ENCODE measurements at places on chromosomes 7 and 10.
A peak's percentile ranks its signal among the peaks of the same experiment; 100 is the strongest.

DNA sequence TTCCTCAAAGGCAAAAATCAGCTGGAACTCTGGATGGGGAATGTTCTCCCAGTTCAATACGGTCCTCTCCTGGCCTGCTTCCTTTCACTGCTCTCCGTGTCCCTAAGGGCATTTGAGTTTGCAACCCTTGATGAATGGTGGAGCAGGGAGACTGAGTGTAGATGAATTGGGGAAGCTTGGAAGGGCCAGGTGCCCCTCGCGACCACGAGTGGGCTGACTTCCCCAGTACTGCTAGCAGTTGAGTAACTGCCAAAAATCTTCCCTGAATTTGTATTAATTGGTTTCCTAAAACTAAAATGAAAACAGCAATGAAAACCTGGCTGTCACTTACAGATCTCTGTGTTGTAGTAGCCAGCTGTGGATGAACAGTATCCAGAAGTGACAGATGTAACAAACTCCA lies 13.6 kb downstream of the IRF5 start:
- no peak for DNase-seq

DNA sequence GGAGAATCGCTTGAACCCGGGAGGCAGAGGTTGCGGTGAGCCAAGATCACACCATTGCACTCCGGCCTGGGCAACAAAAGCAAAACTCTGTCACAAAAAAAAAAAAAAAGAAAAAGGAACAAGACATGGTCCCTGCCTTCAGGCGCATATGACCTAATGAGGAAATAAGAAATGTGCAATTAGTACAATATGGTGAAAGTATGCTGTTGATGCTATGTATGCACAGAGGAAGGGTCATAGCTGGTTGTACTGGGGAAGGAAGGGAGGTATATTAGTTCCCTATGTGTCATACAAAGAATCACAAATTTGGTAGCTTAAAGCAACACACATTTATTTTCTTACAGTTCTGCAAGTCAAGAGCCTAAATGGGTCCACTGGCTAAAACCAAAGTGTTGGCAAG lies 97.8 kb upstream of the MPP7 start:
- no peak for DNase-seq

GRCh38 chr7:197413-198335 lies 5.3 kb downstream of the FAM20C start:
- DNase-seq = no peak

- DNase-seq = no peak
These were observed 665 bp downstream of the INSYN2A start for GRCh38 chr10:127195571-127196281.

GRCh38 chr7:155696747-155697146 lies 52.3 kb downstream of the RBM33 start:
- no peak for DNase-seq

GRCh38 chr10:50561816-50562215 lies 61.9 kb downstream of the SGMS1 start:
- peak; percentile 54 for DNase-seq

DNA sequence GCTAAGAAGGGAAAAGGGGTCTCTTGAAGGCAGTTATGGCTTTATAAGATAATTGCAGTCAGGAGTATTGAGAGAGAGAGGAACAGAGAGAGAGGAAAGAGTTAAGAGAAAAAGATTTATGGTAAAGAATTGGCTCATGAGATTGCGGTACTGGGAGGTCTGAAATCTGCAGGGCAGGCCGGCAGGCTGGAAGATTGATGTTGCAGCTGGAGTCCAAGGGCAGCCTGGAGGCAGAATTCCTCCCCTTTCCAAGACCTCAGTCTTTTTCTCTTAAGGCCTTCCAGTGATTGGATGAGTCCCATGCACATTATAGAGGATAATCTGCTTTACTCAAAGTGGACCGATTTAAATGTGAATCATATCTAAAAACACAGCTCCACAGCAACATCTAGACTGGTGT lies 68.4 kb downstream of the HACD1 start:
- no peak for DNase-seq

GRCh38 chr7:102063690-102064180 lies 222.9 kb upstream of the SH2B2 start:
- no peak for DNase-seq

DNA sequence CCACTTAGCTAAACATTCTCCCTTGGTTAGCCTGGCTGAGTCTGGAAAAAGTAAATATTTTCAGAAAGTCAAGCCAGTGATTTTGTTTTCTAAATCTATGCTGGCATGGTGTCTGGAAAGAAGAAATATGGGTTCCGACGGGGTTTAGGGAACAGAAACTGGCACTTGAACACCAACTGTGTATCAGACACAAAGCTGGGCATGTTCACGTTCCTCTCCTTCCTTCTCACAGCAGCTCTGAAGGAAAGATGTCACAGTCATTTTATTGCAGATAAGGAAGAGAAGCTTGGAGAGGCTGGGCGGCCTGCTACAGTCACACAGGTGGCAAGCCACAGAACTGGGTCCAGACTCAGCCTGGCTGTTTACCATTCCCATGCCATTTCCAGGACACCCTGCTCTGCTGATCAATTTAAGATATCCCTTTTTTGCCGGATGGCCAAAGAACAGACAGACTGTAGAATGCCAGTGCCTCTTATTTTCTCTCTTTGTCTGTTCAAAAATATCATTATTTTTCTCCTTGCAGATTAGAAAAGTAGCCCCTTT lies 118.8 kb downstream of the HERPUD2 start:
- peak; percentile 5 for DNase-seq

DNA sequence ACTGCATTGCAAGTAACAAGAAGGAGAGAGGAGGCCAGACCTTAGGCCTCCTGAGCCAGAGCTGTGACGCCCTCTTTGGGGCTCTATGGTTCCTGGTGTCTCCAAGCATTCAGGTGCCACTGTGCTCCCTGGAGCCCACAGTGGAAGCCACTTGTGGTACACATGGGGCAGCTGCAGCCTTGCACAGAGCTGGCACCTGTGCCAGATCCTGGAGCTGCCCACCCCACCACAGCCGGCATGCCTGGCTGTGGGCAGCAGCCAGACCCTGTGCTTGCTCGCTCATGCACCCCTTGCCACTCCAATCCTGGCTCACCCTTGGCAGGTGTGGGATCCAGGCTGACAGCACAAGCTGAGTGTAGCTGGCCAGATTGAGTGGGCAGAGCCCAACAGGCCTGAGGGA lies 173.8 kb upstream of the SMIM30 start:
- DNase-seq = no peak

DNA sequence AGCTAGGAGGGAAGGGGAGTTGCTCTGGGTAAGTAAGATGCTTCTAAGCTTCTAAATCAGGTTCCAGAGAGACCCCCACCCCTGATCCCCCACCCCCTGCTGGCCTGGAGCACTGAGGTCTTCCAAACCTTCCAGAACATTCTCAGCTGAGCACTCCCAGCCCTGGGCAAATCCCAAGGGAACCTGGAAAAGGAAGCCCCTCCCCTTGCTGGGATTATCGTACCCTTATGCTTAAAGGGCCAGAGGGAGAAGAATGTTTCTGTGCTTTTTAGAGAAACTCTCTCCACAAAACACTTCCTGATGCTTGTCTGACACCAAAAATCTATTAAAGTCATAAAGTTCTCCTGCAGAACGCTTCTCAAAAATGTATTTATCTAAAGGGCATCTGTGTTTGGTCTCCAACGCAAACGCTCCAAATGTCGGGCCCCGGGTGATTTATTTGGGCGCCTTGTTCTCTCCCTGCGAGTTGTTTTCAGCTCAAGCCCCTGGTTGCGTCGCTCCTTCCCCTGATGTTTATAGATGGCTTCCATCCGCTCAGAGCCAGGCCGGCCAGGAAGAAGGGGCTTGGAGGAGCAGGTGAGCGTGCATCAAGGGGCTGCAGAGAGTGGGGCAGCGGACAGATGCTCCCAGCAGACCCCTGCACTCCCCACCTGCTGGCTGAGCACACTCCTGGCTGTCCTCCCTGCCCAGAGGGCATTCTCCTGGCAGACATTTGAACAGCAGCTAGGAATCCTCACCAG lies 8.2 kb upstream of the RET start:
- no peak for DNase-seq

DNA sequence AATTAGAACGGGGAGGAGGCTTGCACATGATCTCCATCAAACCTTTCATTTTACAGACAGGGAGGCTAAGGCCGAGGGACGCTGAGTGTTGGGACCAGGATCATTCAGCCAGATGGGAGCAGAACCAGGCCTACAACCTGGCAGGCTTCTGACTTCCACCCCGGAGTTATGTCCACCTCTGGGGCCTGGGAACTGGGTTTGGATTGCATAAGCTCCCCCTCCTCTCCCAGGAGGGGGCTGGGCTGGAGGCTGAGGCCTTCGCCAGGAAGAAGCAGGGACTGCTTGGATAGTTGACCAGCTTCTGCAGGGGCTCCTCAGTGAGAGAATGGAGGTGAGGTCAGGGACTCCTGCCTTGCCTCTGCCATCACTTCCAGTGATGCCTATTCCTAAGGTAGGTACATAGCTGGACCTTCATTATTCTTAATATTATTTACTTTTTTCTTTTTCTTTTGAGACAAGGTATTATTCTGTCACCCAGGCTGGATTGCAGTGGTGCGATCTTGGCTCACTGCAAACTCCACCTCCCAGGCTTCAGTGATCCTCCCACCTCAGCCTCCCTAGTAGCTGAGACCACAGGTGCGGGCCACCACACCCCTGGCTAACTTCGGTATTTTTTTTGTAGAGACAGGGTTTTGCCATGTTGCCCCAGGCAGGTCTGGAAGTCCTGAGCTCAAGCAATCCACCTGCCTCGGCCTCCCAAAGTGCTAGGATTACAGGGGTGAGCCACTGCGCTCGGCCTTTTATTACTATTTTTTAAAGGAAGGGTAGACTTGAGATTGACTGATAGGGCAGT lies 1.3 kb downstream of the SNX10 start:
- DNase-seq = no peak

GRCh38 chr10:7337431-7338171 lies 73.2 kb downstream of the SFMBT2 start:
- peak; percentile 38 for DNase-seq

DNA sequence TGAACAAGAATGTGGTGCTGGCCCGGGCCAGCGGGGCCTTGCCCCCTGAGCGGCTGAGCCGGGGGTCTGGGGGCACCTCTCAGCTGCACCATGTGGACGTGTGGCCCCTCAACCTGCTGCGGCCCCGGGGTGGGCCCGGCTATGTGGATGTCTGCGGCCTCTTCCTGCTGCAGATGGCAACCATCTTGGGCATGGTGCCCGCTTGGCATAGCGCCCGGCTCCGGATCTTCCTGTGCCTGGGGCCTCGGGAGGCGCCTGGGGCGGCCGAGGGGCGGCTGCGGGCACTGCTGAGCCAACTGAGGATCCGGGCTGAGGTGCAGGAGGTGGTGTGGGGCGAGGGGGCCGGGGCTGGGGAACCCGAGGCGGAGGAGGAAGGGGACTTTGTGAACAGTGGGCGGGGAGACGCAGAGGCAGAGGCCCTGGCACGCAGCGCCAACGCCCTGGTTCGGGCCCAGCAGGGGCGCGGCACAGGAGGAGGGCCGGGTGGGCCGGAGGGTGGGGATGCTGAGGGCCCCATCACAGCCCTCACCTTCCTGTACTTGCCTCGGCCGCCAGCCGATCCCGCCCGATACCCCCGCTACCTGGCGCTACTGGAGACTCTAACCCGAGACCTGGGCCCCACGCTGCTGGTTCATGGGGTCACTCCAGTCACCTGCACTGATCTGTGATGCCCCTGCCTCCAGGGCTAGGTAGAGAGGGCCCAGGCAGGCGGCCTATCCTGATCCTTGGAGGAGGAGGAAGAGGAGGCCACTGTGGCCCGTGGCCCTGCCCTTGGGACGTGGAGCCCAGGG lies 1.1 kb upstream of the TRIP6 start:
- DNase-seq = peak; percentile 79

DNA sequence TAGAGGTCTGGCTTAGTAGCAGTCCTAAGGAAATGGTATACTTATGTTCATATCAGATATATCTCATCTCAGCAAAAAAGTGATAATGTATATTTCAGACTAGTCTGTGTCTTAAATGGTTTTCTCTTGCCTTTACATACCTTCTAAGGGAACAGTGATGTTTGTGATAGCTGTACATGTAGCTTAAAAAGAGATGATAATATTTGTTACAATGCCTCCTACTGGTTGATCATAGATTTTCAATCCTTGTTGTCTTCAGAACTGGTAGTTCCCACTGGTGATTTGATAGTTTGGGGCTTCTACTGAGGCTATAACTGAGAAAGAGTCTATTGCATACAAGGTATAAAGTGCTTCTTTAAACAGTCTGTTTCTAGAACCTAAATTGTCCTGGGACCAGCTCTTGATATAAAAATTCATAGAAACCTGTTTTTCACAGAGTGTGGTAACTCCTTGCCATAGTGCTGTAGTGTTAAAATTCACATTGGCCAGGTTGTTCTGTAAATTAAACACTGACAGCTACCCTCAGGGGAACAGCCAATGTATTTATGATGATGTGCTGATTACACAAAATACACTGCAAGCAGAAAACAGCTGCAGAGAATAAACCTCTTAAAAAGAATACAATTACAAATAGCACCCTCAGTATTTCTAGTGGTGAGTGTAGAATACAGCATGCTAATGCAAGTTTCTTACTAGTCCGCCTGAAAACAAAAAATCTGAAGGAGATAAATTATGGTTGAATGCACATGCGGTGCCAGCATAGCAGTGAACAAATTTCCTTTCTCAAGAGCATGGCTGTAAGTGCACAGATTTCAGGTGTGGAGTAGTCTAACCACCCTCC lies 90.3 kb downstream of the BTRC start:
- no peak for DNase-seq

DNA sequence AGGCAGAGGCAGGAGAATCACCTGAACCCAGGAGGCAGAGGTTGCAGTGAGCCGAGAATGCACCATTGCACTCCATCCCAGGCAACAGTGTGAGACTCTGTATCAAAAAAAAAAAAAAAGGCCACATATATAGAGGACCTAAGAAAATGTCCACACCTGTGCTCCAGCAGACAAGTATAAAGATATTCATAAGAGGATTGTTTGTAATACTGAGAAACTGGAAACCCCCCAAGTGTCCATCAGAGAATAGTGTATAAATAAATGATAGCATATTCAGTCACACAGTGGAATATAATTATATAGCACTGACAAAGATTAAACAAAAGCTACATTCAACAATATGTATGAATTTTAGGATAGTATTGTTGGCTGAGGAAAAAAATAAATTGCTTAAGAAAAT lies 1050.6 kb downstream of the GRM8 start:
- no peak for DNase-seq

DNA sequence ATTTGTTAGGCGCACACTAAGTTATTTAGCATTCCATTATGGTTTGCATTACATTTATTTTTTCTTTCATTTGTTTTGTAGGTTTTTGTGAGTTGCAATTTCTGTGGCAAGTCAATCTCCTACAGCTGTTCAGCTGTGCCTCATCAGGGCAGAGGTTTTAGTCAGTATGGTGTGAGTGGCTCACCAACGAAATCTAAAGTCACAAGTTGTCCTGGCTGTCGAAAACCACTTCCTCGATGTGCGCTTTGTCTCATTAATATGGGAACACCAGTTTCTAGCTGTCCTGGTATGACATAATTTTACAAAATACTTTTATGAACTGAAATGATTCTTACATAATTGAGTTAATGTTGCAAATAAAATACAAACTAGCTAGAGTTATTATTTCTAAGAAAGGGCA lies 29.5 kb downstream of the MIOS start:
- no peak for DNase-seq

DNA sequence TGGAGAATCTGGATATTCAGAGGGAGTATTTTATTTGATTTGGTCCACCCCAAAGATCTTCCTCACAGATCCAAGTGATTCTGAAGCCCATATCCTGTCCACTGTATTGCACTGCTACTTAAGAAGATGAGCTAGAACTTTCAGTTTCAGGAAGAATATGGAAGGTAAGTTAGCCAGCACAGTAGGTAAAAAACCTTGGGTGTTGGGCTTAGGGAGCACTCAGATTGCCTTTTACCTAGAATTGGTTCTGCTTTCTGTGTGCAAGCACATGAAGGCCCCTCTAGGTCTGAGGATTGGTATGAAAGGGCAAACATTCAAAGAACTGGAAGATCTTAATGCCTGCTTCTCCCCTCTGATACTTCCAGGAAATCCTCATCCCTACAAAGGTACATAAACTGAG lies 146.7 kb upstream of the COL1A2 start:
- no peak for DNase-seq
